ENCODE measurements at places on chromosomes 16 and 17.

GRCh38 chr17:48605409-48605919, 678 bp upstream of the HOXB6 start:
- no peak for DNase-seq

- DNase-seq, result no peak
Observed at GRCh38 chr17:11848330-11848729, 148.9 kb downstream of the ZNF18 start.

- DNase-seq, result peak; percentile 87
Observed at GRCh38 chr17:73228748-73229236, 32.9 kb downstream of the CPSF4L start.

DNA sequence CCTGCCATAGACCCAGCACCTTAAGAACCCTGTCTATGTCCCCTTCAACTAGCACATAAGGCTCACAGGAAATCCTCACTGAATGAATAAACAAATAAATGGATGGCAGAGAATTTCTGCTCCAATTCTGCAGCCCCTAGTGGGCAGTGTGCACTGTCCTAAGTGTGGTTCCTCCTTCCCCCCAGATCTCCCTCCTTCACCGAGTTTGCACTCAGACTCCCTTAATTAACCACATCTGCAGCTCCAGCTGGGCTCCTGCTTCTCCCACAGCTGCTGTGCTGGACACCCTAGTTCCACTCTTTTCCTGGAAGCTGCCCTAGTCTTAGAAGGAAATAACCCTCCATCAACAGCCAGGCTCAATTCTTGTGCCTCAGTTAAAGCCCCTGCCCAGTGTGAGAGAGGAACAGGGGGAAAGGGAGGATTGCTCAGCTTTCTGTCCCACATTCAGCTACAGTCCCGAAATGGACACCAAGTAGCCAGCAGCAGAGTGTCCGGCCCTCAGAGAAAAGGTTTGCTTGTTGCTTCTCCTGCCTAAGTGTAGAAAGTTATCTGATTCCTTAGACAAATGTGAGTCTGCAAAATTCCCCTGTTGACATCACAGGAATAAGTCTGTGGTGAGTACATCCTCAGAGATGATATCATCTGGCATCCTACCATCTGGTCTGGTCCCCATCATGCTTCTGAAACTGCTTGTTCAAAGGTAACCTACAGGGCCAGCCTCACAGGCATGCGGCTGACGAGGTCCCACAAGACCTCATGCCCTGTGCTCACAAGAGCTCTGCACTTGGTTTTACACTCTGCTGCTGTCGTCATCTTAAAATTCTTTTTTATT, 12.3 kb downstream of the LRRC3C start:
- DNase-seq, result peak; percentile 71

GRCh38 chr17:44745301-44745700, 13.5 kb upstream of the ADAM11 start:
- no peak for DNase-seq

GRCh38 chr16:1918351-1919326, at the start of gene HS3ST6:
HS3ST6 (minus strand) TSS chr16:1918415; CDS start chr16:1918323, 92 bp downstream.
- no peak for DNase-seq

GRCh38 chr17:45578516-45579455, 88.3 kb upstream of the PLEKHM1 start:
- DNase-seq, result peak; percentile 86

- no peak for DNase-seq
Observed at GRCh38 chr17:27825459-27825858, 25.1 kb upstream of the NOS2 start.

DNA sequence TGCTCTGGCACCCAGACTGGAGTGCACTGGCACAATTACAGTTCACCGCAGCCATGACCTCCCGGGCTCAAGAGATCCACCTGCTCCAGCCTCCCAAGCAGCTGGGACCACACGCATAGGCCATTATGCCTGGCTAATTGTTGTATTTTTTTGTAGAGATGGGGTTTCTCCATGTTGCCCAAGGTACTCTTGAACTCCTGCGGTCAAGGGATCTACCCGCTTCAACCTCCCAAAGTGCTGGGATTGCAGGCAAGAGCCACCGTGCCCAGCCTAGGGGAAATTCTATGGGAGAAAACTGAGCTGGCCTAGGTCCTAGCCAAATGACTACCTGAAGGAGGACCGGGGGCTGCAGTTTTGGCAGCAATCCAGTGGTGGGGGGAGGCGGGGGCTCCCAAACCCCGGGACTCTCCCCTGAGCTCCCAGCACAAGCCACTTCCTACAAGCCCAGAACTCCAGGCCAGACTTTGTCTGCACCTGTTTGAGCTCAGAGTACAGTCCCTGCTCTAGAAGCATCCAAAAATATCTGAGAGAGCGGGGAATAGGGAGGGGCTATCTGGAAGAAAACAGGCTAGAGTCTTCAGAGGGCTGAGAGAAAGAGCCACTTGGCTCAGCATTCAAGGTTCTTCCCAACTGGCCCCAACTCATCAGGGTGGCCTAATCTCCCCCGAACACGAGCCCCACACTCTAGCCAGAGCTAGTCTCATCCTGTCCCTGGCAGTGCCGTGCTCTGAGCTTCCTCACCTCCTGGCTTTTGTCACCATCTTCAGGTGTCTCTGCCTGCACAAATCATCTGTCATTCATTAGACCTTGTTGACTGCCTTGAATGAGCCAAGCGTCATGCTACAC, 9.1 kb downstream of the SRL start:
- no peak for DNase-seq

DNA sequence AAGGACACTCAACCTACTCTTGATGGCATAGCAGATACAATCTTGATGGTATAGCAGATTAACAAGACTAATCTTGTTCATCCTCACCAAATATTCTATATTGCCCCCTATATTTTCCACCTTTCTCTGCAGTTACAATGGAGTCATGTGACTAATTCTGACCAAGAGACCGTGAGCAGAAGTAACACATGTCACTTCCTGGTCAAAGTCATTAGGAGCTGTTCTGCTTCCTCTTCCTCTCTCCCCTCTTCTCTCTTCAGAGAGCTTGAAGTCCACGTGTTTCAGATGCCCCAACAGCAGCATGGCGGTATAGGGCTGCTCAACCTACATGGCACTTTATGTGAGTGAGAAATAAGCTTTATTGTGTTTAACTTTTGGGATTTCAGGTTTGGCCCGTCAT, 55.3 kb upstream of the ERCC4 start:
- DNase-seq, result no peak

DNA sequence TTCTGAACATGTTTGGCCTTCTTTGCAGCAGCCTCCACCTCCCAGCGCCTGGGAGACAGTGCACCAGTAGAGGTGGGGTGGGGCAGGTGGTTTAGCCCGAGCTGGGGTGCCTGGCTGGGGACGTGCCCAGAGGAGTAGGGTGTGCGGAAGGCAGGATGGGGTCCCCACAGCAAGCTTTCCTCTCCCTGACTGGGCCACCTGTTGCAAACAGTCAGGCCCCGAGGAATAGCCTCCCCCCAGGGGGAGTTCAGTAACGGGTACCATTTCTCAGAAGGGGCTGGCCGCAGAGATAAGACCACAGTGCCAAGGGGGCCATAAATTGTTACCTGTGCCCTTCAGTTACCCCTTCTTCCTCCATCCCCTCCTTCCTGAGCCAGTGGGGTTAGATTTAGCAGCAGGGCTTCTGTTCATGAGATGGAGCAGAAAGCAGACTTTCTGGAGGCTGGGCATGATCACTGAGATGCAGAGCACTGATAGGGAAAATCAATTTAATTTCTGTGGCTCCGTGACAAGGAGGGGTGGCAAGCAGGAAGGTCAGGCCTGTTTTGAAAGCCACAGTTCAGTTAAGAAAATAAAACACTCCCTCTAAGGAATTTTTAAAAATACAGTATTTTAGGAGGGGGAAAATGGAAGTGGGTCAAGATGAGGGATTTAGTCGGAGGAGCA, 181.9 kb downstream of the MSI2 start:
- no peak for DNase-seq

DNA sequence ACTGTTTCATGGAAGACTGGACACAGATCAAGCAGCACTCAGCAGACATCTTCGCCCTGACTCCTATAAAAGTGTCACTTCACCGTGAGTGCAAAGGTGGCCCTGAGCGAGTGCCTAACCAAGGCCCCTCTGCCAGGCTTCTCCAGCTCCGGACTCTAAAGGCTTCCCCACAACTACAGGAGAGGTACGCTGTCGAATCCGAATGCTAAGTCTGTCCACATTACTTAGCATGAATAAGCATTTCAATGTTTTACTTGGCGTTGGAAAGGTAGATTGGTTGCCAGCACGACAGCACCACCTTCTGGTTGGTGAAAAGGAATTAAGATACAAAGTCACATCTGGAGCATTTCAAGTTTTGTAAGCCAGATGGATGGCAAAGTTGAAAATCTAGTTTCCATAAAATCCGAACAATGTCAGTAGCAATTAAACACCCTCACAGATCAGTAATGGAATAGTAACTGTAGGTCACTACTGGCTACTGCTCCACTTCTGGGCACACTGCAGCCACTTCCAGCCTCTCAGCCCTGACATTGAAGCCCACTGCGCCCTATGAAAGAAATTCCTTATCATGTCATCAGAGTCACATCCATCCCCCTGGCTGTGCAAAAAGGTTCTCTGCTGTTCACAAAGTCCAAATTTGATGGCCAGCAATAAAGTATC, 100.9 kb downstream of the PARN start:
- DNase-seq, result peak; percentile 92

GRCh38 chr16:65313936-65314626, 192.2 kb upstream of the CDH11 start:
- no peak for DNase-seq
